Left lung (tissue), 14 donors: ENCODE measurements at places on chromosomes 2 and 18. TPM values are rescaled to one million over a fixed set of nuclear protein-coding genes. Genes with fewer than 3 reads are reported as not detected.

DNA sequence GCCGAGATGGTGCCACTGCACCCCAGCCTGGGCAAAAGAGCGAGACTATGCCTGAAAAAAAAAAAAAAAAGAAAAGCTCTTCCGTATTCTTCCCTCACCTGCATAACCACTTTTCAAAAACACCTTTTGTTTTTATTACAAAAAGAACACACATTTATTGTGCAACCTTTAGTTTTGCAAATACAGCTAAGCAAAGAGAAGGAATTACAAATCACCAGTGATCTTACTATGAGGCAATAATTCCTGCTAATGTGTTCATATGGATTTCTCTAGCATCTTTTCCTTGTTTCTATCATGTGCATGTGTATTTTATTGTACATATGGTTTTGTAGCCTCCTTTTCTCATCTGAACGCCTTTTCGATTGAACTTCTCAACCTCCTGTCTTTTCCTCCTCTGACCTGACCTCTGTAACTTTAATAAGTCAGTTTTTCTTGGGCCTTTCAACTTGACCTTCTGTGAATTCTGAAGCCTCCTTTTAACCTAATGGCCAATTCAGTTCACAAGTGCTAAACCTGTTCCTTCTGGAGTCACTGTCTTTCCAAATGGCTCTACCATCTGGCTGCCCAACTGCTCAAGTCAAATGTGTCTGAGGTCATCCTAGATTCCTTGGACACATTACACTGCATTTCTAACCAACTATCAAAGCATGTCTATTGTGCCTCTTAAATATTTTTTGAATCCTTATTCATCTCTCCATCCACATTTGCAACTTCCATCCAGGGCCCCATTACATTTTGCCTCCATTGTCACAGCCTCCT is 59.1 kb upstream of the DAPL1 start:
- H3K27me3 ChIP-seq = no peaks in the 10 kb centered on the region
- no peak for DNase-seq
- no peak overlapping the region for H3K4me3 ChIP-seq
- no peaks in the 10 kb centered on the region for H3K36me3 ChIP-seq
- no peaks in the 10 kb centered on the region for H3K4me1 ChIP-seq

DNA sequence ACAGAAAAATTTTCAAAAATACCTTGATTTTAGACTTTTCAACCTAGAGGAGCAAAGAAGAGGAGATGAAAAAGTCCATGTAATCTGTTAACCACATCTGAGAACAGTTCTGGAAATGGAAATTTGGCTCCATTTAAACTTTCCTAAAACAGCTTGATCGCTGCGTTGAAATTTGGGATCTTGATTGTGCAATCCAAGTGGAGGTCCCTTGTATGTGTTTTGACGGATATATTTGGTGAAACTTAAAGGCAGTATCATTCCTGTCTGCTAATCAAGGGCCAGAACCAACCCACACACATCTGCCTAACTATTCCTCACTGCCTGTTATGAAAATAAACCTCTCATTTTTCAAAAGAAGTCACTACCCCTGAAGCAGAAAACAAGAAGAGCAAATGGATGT is 46.6 kb downstream of the SPATS2L start:
- peak overlapping the region; percentile 57 for H3K27ac ChIP-seq
- H3K27me3 ChIP-seq = no peaks in the 10 kb centered on the region
- DNase-seq = no peak

CROCC2 gene
- total RNA-seq = 0.32 TPM

GRCh38 chr2:202339071-202339870 is 36.9 kb upstream of the BMPR2 start:
- no peak overlapping the region for H3K4me3 ChIP-seq
- no peak for DNase-seq
- no peaks in the 10 kb centered on the region for H3K27me3 ChIP-seq
- H3K27ac ChIP-seq = no peak overlapping the region

SEH1L gene
- total RNA-seq = 28.3 TPM

IL1F10 gene
- total RNA-seq = not detected

DNA sequence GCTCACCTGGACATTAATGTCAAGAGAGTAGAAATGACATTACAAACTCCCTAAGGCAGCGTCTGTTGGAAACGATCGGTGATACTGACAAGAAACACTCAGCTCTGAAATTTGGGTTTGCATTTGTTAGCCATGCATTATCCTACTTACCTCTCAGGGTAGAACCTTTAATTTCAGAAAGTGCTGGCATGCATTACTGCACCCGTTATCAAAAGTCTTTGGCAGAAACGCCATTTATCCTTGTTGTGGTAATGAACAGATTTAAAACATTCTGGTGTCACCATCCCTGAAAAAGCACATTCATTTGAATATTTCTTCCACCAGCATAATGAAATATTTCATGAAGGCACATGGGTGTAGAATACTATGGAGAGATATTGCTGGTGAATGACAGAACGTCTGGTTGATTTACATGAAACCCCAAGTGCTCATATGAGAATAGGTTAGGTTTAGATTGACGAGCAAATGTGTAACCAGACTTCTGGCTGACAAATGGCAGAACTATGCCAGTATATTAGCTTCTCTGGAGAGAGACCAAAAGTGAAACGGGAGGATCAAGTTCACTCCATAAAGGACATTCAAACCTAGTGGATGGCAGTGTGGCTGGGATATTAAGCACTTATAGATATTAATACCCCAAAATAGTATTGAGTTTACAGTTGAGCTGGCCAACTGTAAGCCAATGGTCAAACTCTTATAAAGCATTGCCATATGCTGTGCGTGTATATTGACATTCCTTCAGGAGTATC is 53.5 kb upstream of the ITGB6 start:
- H3K36me3 ChIP-seq = no peaks in the 10 kb centered on the region
- no peaks in the 10 kb centered on the region for H3K27me3 ChIP-seq
- H3K4me3 ChIP-seq = no peak overlapping the region
- no peak for DNase-seq
- H3K4me1 ChIP-seq = no peaks in the 10 kb centered on the region
